ENCODE measurements at places on chromosomes 2 and 18.

DNA sequence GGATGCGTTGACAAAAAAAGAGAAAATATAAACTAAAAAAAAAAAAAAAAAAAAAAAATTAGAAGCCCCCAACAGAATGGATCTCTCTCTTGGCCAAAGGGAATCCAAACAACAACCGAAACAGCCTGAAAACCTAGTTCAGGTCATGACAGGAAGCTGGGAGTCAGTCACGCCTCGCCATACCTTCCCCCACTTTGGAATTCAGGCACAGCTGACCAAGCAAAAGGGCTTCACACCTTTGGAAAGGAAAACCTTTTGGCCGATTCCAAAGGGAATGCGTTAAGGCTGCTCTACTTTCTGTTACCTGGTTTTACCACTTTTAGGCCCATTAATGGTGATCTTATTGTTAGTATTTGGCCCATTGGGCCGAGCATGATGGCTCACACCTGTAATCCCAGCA lies 17.9 kb upstream of the RMC1 start:
- DNase-seq, result no peak

DNA sequence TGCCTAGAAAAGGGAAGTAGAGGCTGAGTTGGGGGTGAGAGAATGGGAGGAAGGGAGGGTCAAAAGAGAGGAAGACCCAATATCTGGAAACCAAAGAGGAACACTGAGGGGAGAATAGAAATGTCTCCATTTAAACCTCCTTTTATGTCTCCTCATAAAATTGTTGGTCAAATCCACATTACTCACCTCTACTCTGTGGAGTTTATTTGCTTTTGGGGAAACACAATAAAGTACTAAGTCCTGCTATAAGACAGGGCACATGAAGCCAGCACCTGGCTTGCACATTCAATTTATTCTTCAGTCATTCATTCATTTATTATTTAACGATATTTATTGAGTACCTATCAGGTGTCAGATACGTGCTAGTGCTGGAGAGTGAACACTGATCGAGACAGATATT lies 60.3 kb upstream of the NFE2L2 start:
- no peak for DNase-seq

DNA sequence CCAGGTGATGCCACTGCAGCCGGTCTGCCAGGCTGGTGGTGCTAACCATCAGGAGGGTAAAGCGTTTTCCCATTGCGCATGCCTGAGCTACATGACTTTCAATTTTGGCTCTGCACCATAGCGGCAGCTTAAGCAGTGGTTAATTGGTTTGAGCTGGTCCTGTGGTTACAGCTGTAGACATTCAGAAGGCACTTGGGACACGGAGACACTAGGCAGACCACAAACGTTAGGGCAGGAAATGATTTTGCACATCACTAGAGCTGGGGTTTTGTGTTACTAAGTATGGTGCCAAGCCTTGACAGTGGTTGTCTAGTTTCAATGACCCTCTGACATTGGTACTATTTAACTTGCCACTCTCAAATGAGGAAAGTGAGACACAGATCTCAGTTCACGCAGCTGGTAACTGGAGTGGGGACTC lies 28.9 kb upstream of the CNOT11 start:
- no peak for DNase-seq

DNA sequence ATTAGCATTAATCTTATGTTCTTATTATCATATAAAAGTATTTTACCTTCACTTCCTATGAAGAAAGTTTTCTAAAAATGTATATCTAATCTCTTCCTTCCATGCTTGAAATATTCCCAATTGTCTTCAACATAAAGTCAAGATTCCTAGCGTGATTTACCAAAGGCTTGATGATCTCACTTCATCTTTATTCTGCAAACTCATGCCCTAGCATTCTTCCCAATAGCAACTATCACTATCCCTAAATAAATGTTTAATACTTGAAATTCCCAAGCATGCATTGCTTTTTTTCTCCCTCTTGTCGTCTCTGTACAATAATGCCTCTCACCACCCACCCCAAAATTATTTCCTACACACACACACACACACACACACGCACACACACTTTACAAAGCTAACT lies 125.8 kb downstream of the VWC2L start:
- no peak for DNase-seq

- DNase-seq, result no peak
Measured at GRCh38 chr2:8513601-8514273, 168.1 kb upstream of the ID2 start.

DNA sequence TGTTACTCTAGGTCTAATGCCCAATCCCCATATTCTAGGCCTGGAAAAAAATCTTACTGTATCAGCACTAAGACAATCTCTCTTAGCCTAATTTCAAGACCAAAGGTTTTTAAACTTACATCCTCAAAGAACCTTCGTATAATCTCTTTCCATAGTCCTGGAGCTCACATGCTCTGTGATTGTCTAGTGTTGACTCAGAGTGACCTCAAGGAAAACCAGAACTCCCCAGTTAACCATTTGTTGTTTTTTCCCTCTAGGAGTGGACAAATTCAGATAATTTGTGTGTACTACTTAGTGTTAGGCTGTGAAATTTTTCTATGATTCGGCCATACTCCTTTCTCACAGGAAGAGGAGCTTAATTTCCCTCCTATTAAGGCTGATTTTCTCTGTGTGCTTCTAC lies 536.1 kb downstream of the SLC4A3 start:
- no peak for DNase-seq

DNA sequence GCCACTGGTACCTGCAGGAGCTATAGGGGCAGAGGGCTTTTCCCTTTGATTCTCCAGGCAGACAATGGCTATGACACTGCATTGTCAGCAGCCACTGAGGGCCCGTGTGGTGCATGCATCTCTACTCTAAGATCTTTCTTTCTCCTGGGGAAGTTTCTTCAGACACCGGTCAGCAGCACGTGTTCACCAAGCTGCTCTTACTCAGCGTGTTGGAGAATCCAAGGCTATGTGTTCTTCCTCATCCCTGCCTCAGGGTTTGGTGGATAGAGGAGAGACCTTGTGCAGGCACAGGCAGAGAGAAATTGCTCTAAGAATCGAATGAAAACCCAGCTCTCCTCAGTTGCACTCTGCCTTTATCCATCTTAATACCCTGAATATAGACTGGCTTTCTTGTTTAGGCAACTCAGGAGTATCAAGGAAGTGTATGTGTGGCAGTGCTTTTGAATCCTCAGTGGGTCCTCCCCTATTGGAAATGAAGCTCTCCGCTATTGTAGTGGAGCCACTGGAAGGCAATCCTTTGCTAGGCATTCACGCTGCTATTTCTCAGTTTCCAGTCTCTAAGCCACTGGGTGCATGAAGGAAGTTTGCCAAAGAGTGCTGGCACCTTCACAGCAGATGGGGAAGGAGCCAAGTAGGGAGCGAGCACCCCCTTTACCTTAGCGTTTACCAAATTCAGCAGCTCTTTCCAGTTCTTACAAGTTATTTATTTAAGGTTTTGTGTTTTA lies 86.9 kb upstream of the EML6 start:
- DNase-seq, result no peak

- DNase-seq, result peak; percentile 44
Measured at GRCh38 chr2:55168221-55169154, 63.6 kb downstream of the CLHC1 start.

GRCh38 chr18:45248240-45248903 lies 366.9 kb upstream of the SLC14A2 start:
- DNase-seq, result no peak

GRCh38 chr18:23094411-23095190 lies 40.7 kb upstream of the CABLES1 start:
- no peak for DNase-seq

DNA sequence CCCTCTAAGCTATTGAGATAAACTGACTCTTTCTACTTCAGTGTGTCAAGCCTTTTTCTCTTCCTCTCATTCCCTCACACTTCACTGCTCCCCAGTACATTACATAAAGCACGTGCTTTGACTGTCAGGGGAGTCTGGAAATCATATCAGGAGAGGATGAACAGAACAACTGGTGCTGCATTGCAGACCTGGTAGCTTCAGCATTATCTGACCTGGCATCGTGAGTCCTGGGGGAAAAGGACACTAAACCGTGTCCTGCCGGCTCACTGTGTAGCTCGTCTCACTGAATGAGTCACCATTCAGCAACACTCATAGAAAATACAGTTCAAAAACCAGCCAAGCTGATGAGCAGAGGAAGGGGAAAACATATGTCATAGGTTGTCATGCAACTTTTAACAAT lies 108.5 kb upstream of the UNC80 start:
- DNase-seq, result no peak

DNA sequence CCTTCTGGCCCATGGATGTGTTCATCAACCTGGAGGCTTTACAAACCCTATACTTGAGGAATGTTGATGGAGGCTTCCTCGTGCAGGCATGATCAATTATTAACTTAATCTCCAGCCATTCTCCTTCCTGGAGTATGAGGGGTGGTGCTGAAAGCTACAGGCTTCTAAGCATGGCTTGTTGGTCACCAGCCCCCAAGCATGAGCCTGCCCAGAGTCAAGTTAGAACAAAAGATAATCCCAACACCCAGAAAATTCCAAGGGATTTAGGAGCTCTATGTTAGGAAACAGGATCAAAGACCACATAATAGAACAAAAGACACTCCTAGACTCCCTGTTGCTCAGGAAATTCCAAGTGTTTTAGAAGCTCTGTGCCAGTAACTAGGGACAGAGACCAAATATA lies 63.1 kb downstream of the FAM171B start:
- no peak for DNase-seq

- no peak for DNase-seq
Measured at GRCh38 chr2:235263205-235264120, 230.4 kb upstream of the AGAP1 start.

- no peak for DNase-seq
Measured at GRCh38 chr2:446963-447530, 159.2 kb upstream of the ALKAL2 start.

- DNase-seq, result no peak
Measured at GRCh38 chr2:164842624-164842966, 972 bp upstream of the COBLL1 start.

- DNase-seq, result peak; percentile 33
Measured at GRCh38 chr2:203328760-203329540, 756 bp downstream of the ABI2 start.

GRCh38 chr2:46179037-46179621 lies 118.1 kb upstream of the EPAS1 start:
- DNase-seq, result no peak

- DNase-seq, result peak; percentile 27
Measured at GRCh38 chr2:136765256-136766072, at the start of gene THSD7B. TSS of gene THSD7B (plus strand) at chr2:136765545. CDS start at chr2:136882179, 116,634 bp downstream.

DNA sequence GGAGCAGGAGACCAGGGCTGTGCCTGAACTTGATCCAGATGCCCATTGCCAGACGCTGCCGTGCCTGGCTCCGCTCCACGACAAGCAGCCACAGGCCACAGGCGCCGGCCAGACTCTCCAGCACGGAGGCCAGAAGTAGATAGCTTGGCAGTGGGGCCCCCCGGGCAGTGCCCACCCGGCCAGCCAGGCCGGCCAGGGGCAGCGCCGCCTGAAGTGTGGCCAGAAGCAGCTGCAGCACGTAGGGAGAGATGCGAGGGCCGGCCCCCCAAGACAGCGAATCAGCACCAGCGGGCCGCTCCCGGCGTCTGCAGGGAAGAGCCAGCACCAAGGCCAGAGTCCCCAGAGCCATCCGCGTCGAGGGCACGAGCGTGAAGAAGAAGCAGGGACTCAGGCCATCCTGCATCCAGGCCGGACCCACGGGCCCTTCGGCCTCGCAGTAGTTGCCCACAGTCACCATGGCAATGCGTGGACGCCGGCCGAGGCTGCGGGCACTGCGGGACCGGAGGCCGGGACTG lies 484 bp downstream of the ABCB6 start:
- DNase-seq, result peak; percentile 67

DNA sequence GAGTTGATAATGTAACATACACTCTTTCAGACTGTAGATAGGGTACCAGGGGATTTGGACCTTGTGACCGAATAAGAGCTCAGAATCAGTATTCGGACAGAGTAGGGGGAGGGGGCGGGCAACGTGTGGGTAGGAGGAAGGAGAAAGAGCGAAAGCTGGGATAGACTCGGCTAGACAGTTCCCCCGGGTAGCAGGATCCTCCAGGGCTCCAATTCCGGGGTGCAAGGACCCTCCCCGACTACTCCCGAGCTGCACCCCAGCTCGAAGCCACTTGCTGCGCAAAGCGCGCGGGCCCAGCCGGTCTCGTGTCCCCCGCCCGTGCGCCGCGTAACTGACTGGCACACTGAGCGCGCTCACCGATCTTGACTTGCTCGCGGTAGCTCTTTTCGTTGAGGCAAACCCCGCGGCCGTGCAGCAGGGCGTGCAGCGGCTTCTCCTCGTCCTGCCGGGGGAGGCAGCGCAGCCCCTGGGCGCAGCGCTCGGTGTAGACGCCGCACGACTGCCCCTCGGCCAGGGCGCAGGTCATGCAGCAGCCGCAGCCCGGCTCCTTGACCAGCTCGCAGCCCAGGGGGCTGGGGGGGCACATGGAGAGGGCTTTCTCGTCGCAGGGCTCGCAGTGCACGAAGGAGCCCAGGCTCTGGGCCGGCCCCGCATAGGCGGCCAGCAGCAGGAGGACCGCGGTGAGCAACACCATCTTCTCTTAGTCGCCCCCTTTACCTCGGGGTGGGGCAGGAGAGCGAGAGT lies 1.1 kb downstream of the IGFBP5 start:
- DNase-seq, result peak; percentile 70

DNA sequence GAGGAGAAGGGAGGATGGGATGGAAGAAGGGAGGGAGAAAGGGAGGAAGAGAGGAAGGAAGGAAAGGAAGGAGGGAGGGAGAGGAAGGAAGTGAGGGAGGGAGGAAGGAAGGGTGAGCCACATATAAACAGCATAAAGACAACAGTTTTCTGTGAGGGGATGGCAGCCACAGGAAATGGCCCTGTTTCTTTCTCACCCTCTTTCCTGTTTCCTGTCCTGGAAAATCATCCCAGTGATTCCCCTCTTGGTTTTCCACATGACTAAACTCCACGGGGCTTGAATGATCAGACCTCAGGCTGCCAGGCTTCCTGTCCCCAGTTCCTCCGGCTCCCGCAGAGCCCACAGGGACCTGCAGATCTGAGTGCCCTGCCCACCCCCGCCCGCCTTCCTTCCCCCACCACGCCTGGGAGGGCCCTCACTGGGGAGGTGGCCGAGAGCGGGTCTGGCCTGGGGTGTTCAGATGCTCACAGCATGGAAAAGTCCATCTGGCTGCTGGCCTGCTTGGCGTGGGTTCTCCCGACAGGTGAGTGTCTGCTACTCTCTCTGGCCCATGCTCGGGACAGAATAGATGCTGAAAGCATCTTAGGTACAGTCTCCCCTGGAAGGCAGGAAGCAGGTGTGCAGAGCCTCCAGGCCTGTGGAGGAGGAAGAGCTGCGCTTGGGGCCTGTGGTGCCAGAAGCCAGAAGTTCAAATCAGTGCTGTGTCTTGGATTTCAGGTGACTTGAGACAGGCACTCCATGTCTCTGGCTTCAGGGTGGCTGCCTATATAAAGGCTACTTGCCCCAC lies at the start of gene SIGLEC15:
SIGLEC15 (plus strand) TSS at position 418 of the 787 bp plus-strand sequence; CDS start at position 472, 54 bp downstream.
- no peak for DNase-seq

GRCh38 chr2:217330647-217331046 lies 470.8 kb upstream of the TNP1 start:
- no peak for DNase-seq

- DNase-seq, result no peak
Measured at GRCh38 chr2:188916736-188917135, 57.4 kb upstream of the COL3A1 start.

GRCh38 chr18:57205641-57206040 lies 58.8 kb downstream of the BOD1L2 start:
- no peak for DNase-seq

Measured in NCI-H345 (cell line).